ENCODE measurements at places on chromosomes 2 and 18.

- no peak for DNase-seq
Measured at GRCh38 chr2:222608081-222608480, 47.8 kb downstream of the FARSB start.

GRCh38 chr2:68157002-68157401 lies 686 bp upstream of the PNO1 start:
- DNase-seq = no peak

- no peak for DNase-seq
Measured at GRCh38 chr18:70936160-70936559, 647.3 kb downstream of the SOCS6 start.

GRCh38 chr2:49577041-49577440 lies 422.7 kb upstream of the FSHR start:
- peak; percentile 59 for DNase-seq

GRCh38 chr18:22349317-22349898 lies 68.3 kb downstream of the CTAGE1 start:
- DNase-seq = no peak

- DNase-seq = no peak
Measured at GRCh38 chr2:46547223-46548102, 68.1 kb downstream of the TMEM247 start.

DNA sequence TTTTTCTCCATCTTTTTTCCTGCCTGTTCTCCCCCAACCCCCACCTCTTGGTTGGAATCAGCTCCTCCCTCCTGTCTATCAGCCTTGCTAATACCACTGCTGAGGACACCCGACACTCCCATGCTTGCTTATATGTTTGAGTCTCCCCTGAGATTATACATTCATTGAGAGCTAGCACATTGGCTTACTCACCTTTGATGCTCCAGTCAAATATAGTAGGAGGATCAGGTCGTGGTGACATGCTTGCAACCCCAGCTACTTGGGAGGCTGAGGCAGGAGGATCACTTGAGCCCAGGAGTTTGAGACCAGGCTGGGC lies 91.5 kb upstream of the CCBE1 start:
- no peak for DNase-seq

DNA sequence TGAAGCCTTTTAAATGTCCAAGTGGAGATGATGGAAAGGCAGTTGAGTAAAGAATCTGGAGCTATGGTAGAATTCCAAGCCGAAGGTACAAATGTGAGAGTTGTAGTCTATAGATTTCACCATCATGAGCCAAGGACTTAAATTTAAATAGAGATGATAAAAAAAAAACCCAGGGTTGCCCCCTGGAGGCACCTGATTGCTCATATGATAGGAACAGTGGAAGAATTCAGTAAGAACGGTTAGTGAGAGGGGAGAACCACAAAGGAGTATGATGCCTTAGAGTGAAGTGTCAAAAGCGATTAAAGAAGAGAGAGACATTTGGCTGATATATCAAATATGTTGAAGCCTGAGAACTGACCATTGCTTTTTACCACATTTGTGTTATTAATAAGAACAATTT lies 11.9 kb downstream of the NYAP2 start:
- no peak for DNase-seq

Measured in NCI-H524 treated with DMSO at 0.1 percent for 48 hours (cell line).